ENCODE measurements at places on chromosomes 6 and 20. TPM values are rescaled to one million over a fixed set of nuclear protein-coding genes. Genes with fewer than 3 reads are reported as not detected.
A peak's percentile ranks its signal among the peaks of the same experiment; 100 is the strongest.

DNA sequence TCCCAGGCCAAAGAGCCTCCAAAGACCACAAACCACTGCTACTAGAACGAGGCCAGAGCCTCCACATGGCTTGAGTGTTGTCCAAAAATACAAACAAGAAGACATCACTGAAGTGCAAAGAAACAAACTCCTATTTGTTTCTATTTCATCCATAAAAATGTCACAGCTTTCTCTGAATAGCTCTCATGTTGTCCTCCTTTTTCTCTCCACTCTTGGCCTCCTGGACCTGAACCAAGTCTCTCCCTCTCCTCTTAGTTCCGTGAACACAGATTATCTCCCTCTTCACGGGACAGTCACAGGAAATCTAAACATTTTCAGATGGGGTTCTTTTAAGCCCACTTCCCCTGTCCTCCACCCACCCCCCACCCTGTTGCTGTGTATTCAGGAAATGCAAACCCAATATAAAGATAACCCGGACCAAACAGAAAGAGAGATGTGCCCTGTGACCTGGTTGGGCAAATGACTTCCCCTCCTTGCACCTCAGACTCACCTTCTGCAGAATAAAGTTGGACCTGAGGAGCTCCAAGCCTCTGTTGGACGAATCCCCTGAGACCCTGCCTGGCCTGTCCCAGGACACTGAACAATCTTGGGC is 75.8 kb upstream of the MRPS10 start:
- no peak for DNase-seq

DNA sequence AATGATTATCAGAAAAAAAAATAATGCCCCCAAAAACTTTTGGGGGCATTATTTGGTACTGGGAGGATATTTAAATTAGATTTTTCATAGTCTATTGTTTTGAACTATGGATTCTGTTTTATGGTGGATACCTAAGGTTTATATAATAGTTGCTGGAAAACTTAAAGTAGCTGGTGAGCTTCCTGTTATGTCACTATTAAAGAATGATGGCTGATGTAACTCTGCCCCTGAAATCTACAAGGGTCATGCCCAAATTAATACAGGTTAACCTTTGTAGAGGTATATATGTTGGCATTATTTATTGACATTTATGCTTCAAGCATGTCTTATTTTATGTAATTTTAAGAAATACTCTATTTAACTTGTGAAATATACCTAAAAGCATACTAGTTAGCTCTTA is 25.3 kb upstream of the ERVFRD-1 start:
- DNase-seq = no peak

GRCh38 chr6:125811259-125811658 is 20.5 kb downstream of the NCOA7 start:
- DNase-seq = no peak

The LY6G6D gene
- not detected for polyA plus RNA-seq

GRCh38 chr20:48381353-48382120 is 446.3 kb downstream of the PREX1 start:
- DNase-seq = no peak

- DNase-seq = no peak
Observed at GRCh38 chr6:36946526-36946925, 8.0 kb upstream of the PI16 start.

The HLA-C gene
- polyA plus RNA-seq = 245 TPM

DNA sequence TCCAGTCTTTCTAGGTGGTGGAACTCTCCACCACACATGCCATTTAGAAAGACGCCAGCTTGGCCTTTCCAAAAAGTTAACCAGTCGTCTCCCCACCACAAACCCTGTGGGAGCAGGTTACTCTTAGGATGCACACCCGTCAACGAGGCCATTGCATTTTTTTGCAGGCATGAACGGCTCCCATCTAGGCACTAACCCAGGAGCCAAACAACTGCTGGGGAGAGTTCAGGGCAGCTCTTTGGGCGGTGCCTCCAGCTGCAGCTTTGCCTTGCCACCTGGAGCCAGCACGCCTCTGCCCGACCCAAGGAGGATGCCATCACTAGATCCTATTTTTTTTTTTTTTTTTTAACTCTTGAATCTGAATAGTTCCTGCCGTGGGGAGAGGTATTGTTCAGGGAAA is 39.9 kb downstream of the TBC1D7 start:
- no peak for DNase-seq

- DNase-seq = no peak
Observed at GRCh38 chr6:84021625-84022024, 11.9 kb upstream of the MRAP2 start.

DNA sequence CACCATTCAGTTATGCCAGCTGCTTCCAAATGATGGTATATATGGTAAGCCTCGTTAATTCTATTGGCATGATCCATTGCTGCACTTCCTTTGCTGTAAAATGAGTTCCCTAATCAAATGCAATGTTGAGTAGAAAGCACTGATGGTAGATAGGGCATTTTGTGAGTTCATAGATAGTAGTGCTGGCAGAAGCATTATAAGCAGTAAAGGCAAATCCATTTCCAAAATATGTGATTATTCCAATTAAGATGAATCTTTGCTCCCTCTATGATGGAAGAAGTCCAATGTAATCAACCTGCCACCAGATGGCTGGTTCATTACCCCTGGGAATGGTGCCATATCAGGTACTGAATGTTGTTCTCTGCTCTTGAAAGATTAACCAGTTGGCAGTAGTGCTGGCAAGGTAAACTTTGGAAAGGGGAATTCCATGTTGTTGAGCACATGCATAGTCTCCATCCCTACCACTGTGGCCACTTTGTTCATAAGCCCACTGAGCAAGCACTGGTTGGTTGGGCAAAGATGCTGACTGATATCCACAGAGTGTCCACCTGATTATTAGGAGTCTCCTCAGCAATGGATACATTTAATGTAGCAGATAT is 5.6 kb upstream of the TBPL1 start:
- DNase-seq = no peak

The C6orf52 gene
- polyA plus RNA-seq = 0.74 TPM

The TNFRSF6B gene
- polyA plus RNA-seq = 2.5 TPM

DNA sequence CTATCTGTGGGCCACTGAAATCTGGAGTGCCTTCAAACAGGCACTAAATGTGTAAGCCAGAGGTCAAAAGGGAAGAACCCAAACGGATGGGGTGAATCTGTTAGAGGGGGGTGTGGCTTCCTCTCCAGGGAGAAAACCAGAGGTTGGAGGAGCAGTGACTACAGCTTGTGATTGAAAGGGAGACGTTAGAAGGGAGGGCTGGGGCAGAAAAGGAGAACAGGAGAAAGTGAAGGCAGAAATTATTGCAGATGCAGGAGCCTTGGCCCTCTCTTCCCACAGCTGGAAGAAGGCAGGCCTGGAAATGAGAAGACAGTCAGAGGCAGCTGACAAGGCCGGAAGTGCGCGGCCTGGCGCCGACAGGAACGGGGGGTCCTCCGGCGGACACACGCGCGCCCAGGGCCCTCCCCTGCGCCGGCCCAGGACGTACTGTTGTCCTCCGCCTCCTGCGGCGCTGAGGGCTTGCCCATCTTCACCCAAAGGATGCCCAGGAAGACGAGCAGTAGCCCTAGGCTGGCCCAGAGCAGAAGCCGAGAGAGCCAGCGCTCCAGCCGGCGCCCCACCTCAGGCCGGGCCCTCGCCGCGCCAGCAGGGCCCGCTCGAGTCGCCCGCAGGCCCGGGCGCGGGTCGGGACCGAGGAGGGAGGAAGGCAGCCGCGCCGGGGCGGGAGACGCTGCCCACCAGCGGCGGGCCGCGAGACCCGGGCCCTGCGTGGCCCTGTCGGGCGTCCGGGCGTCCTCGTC is 806 bp downstream of the LEMD2 start:
- DNase-seq = peak; percentile 38

GRCh38 chr20:61328911-61329558 is 77.0 kb downstream of the CDH4 start:
- DNase-seq = no peak

DNA sequence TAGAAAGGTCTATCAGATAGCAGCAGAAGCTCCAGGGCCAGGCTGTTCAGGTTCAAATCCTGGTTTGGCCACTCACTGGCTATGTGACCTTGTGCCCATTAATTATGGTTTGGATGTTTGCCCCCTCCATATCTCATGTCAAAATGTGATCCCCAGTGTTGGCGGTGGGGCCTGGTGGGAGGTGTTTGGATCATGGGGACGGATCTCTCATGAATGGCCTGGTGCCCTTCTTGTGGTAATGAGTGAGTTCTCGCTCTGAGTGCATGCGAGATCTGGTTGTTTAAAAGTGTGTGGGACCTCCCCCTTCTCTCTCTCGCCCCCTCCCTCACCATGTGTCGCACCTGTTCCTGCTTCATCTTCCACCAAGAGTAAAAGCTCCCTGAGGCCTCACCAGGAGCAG is 240.9 kb downstream of the LRFN2 start:
- DNase-seq = no peak

The WFDC10A gene
- polyA plus RNA-seq = not detected

DNA sequence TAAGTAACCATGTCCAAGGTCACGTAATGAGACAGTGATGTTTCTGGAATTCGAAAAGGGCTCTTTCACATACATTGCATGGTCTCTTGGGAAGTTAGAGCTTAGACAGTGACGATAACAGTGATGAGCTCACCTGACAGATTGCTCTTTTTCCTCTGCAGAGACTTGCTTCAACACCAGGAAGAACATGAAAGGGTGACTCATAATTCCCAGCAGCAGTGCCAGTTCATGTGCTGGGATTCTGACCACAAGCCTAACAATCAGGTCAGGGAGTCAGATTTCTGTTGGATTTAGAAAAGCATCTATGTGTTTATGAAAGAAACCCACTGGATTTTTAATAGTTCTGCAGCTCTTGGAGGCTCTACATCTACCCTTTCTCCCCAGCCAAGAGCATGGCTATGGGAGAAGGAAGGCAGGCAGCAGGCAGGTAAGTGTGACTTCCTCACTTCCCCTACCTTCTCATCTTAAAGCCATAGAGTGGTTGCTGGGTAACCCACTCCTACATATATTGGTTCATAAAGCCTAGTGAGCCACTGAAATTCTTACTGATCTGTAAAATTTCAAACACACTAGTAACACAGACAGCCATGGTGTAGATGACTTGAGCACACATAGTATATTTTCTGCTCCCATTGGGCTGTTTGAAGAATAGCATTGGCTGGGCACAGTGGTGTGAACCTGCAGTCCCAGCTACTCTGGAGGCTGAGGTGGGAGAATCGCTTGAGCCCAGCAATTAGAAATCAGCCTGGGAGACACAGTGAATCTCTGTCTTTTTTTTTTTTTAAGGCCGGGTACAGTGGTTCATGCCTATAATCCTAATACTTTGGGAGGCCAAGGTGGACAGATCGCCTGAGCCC is 44.4 kb upstream of the LOC128125822 start:
- DNase-seq = peak; percentile 96

The BTNL2 gene
- polyA plus RNA-seq = not detected

GRCh38 chr6:71404967-71405278 is 116.3 kb downstream of the OGFRL1 start:
- no peak for DNase-seq

- no peak for DNase-seq
Observed at GRCh38 chr6:106178900-106179299, 92.8 kb downstream of the PRDM1 start.

DNA sequence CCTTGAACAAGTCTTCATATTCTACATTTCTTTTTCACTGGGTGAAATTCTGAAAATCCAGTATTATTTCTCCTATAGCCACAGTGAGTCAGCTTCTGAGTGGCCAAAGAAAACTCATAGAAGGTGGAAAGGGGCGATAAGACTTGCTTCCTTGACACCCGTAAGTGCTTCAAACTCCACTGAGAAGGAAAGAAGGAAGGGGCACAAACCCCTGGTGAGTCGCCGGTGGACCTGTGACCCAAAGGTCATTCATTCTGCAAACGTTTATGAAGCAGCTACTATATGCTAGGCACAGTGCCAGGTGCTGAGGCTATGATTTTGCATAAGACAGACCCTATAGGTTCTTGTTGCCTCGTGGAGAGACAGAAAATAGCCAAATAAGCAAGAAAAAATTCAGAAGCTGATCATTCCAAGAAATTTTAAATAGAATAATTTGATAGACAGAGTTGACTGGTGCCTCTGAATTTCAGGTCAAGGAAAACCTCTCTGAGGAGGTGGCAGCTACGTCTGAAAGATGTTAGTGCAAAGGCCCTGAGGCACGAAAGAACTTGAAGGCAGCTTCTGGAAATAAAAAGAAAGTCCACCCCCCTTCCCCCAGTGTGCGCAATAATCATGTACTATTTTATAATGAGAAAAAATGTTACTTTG is 118.2 kb downstream of the CD24 start:
- DNase-seq = no peak

GRCh38 chr6:37851997-37852524 is 32.5 kb downstream of the ZFAND3 start:
- DNase-seq = no peak

The DEFB124 gene
- not detected for polyA plus RNA-seq

The IRF4 gene
- not detected for polyA plus RNA-seq

- DNase-seq = no peak
Observed at GRCh38 chr6:11848346-11848651, 69.7 kb upstream of the ADTRP start.

- no peak for DNase-seq
Observed at GRCh38 chr6:127100510-127101140, 17.8 kb upstream of the RSPO3 start.

DNA sequence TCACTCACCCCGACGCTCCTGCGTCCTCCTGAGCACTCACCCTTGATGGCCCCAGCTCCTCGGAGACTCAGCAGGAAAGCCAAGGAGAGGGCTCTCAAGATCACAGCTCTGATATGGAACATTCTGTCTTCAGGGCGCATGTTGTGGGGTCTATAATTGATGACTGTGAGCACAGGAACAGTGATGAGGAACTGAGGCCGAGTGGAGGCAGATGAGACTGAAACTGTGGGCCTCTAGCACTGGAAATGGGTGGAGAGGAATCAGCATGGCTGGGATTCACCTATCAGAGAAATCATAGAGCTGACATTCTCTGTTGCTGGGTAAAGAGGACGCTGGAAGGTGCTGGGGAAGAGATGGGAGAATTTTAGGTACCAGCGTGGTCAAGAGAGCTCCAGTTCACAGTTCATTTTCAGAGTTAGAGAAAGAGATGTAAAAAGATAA is at the start of gene HLA-DPA1:
Gene HLA-DPA1, minus strand, starts transcription at position 219 of the 441 bp plus-strand sequence.
- no peak for DNase-seq

The OPRL1 gene
- polyA plus RNA-seq = 0.86 TPM

GRCh38 chr6:33768644-33769120 is 20.2 kb downstream of the LEMD2 start:
- DNase-seq = peak; percentile 62

The PDE10A gene
- polyA plus RNA-seq = 8.9 TPM

The DDR1 gene
- polyA plus RNA-seq = 9.9 TPM

GRCh38 chr20:31818376-31818908 is 714 bp upstream of the MYLK2 start:
- DNase-seq = no peak

DNA sequence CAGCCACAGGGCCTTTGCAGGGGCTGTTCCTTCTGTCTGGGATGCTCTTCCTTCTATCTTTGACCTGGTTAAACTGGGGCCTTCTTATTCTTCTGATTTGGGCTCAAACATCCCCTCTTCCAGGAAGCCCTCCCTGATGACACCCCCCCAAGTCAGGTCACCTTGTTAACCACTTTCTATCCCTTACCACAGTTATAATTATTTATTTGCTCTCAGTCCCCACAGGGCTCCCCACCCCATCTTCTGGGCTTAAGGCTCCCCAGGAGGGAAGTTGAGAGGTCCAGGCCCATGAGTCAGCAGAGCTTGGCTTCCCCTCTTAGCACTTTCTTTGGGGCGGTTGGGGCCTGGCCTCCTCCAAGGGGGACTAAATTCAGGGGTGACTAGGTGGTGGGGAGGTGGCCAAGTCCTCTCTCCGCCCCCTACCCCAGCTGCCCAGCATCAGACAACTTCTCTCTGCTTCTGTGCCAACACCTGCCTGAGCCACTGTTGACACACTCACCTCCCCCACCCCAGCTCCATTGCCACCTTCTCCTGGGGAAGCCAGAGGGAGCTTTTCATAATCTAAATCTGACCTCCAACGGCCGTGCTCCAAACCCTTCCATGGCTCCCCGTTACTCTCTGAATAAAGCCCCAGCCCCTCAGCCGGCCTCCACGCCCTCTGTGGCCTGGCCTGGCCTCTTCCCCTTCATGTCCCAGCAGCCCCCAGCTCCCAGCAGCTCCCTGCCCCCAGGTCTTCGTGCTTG is 70.0 kb downstream of the CEBPB start:
- no peak for DNase-seq
